GM10248 (cell line): ENCODE measurements at places on chromosomes 12 and 14.
A peak's percentile ranks its signal among the peaks of the same experiment; 100 is the strongest.

- DNase-seq = no peak
These were observed 402.9 kb upstream of the SOX5 start for GRCh38 chr12:24352363-24352762.

GRCh38 chr12:103742349-103742932 is 98.6 kb downstream of the NT5DC3 start:
- DNase-seq = no peak

- peak; percentile 47 for DNase-seq
These were observed 500 bp downstream of the GPR137C start for GRCh38 chr14:52553002-52553670.

DNA sequence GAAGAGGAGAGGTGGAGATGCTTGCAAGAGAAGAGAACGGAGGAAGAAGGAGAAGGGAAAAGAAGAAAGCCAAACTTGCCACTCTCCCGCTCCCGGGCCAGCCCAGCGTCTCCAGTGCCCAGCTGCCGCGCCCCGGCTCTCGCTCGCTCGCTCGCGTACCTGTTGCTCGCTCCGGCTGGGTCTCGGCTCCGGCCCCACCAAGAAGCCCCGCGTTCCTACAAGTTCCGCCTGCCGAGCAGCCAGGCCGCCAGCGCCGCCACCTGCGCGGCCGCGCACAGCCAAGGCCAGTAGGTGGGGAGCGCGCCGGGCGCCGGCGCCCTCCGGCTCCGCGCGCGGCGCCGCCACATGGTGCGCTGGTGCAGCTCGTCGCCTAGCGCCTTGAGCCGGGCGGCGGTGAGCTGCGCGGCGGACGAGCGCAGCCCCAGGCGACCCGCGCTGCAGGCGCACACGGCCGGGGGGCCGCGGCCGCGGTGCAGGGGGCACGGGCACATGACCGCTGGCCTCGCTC is 370 bp downstream of the HRK start:
- peak; percentile 69 for DNase-seq

- peak; percentile 41 for DNase-seq
These were observed 41.0 kb downstream of the TRAF3 start for GRCh38 chr14:102817942-102818940.

- DNase-seq = peak; percentile 8
These were observed 50.9 kb upstream of the PPFIA2 start for GRCh38 chr12:81809829-81810595.

- DNase-seq = no peak
These were observed 402.7 kb upstream of the SEL1L start for GRCh38 chr14:81936348-81936747.

DNA sequence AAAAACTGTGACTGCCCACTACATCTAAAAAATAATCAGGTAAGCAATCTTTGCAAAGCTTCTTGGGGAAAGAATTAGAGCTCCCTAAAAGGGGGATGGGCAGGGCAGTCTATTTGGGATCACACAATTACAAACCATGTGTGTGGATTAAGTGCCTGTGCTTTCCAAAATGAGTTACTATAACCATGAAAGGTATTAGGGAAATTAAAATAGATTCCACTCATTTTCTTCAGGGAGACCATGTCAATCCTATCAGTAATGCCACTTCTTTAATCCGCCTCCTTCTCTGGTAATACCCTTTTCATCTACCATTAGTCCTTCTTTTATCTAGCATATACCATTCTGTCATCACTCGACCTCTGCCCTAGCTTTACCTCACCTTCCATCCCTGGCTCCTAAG is 53.7 kb downstream of the PAWR start:
- no peak for DNase-seq

GRCh38 chr14:101017209-101017608 is 113.7 kb upstream of the RTL1 start:
- no peak for DNase-seq

- DNase-seq = no peak
These were observed 19.4 kb upstream of the KRT18 start for GRCh38 chr12:52929538-52929937.

DNA sequence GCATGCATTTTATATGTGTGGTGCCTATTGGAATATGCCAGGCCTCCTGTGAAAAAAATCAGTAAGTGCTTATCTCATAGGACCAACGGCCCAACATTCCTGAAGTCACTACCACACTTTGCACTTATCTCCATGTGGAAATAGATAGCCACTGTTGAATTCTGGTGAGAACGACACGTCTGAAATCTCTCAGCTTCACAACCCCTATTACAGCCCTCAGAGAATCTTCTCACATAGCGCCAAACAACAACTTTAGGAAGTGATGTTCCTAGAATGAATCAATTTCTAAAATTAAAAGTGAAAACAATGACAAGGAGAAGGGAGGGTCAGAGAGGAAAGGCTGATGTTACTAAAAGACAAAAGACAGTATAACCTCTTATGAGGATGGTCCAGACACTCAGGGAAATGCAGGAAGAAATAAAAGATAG is 270.8 kb upstream of the BTG1 start:
- DNase-seq = no peak

- peak; percentile 34 for DNase-seq
These were observed 22.7 kb downstream of the CGRRF1 start for GRCh38 chr14:54532111-54533012.

DNA sequence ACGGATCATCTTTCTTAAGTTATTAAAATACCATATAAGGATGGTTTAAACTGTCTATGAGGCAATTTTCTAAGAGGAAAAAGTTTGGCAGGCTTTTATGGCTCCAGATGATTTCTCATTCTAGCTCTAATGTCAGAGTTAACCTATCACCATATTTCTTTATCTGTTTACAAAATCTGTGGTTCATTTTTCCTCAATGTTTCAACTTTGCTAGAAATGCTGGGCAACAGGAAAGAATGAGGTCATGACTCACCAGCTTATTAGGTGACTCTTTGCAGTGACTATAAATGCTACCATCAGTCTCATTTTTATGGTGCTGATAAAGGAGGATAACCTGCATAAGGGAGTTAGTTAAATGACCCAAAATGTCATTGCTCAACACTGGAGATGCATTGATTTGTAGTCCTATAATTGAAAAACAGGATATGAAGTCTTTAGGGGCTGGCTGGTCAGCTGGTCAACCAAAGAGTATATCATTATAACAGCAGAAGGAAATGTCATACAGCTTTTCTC is 45.3 kb upstream of the RAP1B start:
- no peak for DNase-seq

GRCh38 chr14:28151926-28152325 is 614.7 kb upstream of the FOXG1 start:
- DNase-seq = no peak

DNA sequence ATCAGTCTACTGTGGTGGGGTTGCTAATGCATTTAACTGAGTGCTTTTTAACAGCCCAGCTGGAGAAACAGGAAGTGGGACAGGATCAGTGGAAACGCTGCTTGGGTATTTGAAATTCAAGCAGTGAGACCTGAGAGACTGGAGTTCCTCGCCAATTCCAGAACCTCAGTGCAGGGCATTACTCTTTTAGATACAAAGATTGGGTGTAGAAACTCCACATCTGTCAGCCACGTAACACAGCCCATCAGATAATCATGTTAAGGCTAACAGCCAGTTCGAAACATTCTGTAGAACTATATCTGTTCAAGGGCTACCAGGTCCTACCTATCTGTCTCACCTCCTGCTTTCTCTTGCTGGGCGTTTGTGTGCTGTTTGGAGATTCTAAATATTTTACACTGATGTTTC is 45.5 kb downstream of the RAD52 start:
- DNase-seq = no peak

DNA sequence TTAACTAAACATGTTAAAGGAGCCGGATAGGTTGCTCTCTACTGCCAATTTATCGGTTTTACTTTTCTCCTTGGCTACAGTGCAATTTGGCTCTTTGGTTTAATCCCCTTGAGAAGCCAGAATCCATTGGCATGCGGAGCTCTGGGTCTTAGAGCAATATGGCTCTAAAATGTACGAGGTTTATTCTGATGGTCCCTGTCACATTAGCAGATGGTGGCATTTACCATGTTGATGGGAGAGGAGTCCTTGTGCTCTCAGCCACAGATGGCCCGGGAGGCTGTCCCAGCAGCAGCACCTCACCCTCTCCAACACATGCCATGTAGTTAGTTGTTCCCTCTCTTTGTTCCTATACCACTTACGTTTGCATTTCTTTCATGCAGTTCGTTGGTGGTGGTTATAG is 179.7 kb downstream of the RGS6 start:
- no peak for DNase-seq

DNA sequence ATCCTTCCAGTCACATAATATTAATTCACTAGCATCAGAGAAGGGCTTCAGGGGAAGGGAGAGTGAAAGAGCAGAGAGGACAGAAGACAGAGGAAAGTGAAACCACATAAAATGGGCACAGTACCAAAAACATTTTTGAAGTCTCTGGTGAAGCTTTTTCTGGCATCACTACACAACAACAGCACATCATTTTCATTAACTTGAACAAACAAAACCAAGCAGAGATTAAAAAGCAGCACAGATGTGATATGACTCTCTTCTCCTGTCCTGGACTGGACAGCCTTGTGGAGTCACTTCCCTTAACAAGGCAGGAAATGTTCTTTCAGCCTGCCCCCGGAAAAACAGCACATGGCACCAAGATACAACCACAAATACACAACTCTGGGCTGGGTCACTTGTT is 112.0 kb downstream of the TSPAN8 start:
- DNase-seq = no peak

DNA sequence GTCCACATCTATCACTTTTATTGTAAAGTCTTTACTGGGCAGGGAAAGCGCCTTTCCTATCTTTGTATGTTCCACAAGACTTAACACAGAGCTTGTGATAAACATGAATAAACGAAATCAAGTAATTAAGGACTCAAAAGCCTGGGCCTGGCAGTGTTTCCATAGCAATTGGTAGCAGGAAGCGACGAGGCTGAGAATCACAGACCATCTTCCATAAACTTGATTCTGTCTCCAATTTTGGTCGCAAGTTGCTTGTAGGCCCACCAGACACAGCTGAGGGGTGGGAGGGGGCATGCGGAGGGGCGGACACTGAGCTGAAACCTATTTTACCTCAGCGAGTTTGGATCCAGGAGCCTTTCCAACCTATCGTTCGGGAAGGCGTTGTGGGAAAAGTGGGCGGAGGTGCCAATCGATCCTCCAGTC is 302 bp downstream of the CCDC38 start:
- DNase-seq = no peak

- DNase-seq = no peak
These were observed 47.5 kb downstream of the PPFIBP1 start for GRCh38 chr12:27571463-27571862.

DNA sequence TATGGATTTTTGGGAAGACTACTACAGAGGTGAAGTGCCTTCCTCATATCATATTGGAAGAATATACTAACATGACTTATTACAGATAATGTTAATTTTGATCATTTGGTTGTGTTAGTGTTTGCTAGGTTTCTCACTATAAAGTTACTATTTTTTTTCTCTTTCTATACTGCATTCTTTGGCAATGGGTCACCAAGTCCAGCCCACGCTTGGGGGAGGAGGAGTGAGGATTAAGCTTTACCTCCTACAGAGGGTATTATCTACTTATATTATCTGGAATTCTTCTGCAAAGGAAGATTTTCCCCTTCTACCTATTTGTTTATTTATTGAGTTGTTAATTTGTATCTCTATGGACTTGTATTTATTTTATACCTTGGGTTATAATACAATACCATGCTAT is 31.5 kb downstream of the SCN8A start:
- no peak for DNase-seq

GRCh38 chr14:50871914-50872732 is at the start of gene ABHD12B:
Gene ABHD12B (plus strand): TSS chr14:50872053. CDS start chr14:50872175, 122 bp downstream.
- DNase-seq = no peak

- no peak for DNase-seq
These were observed 73.3 kb downstream of the ASCL4 start for GRCh38 chr12:107847830-107848229.

GRCh38 chr12:6771509-6772330 is 600 bp upstream of the LAG3 start:
- no peak for DNase-seq

- no peak for DNase-seq
These were observed 23.4 kb upstream of the TMX1 start for GRCh38 chr14:51216602-51217001.

GRCh38 chr12:52324153-52324444 is 2.9 kb upstream of the KRT83 start:
- DNase-seq = no peak

GRCh38 chr14:66482873-66483272 is 3.3 kb upstream of the CCDC196 start:
- DNase-seq = no peak

DNA sequence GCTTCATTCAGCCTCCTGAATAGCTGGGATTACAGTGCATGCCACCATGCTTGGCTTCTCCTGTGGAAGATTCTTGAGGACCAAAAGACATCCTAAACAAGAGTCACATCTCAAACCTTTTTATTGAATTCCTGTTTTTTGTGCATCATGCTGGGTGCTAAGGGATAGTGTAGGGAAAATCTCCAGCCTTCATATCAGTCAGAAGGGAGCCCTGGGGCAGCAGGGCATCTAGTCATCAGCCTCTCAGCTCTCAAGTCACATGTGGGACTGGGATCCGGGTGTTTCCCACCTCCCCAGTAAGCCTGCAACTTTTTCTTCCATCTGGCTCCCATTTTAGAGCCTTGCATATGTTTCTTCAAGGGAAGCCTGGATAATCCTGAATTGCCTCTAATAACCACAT is 25.1 kb upstream of the OASL start:
- no peak for DNase-seq

GRCh38 chr12:40693207-40693821 is 1.1 kb downstream of the CNTN1 start:
- no peak for DNase-seq

GRCh38 chr12:109461049-109461845 is 15.9 kb downstream of the KCTD10 start:
- DNase-seq = peak; percentile 33

DNA sequence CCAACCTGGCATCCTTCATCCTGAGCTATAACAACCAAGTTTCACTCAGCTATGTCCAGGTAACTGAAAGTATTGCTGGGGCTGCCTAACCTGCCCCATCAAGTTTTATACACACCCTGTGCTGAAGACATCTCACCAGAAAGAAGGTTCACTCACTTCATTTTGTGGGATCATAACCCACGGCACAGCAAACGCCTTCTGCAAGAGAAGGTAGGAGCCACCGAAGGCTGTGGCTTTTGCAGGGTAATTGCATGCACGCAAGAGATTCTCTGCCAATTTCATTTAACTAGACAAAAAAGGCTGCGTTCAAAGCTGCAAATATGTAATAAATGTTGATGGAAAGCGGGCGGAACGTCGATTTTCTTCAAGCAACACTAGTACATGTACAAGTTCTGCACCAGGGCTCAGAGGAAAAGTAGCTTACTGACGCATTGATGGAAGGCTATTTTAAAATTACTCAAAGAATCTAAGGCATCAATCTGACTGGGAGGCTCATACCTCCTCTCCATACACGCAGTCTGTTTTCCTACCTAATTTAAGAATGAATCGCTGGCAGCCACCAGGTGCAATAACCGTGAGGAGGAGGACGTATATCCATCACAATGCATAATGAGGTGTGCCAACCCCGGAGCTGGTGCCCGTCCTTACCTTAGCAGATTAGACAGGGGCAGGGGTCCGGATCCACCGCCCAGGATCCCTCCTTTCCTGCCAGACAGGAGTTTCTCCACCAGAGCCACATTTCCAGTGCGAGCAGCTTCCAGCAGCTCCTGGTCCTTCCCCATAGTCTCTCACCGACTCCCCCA is 1.1 kb downstream of the ANKS1B start:
- peak; percentile 18 for DNase-seq
